T-helper 2 cell treated with Interferon-gamma antibody and Interleukin-4, amounts not matched to agents 5 μg/mL and 100 μg/mL, for 36 hours (primary cell): ENCODE measurements at places on chromosomes 13 and 19.

- no peak for DNase-seq
Observed at GRCh38 chr19:44925114-44925891, 10.9 kb downstream of the APOC1 start.

GRCh38 chr19:51468545-51468920, 9.8 kb upstream of the CEACAM18 start:
- no peak for DNase-seq

GRCh38 chr13:101433895-101434294, 17.6 kb upstream of the NALCN start:
- DNase-seq: no peak

- DNase-seq: no peak
Observed at GRCh38 chr13:112740502-112741131, 50.8 kb downstream of the ATP11A start.

GRCh38 chr13:104487006-104487405, 1420.8 kb upstream of the SLC10A2 start:
- no peak for DNase-seq

DNA sequence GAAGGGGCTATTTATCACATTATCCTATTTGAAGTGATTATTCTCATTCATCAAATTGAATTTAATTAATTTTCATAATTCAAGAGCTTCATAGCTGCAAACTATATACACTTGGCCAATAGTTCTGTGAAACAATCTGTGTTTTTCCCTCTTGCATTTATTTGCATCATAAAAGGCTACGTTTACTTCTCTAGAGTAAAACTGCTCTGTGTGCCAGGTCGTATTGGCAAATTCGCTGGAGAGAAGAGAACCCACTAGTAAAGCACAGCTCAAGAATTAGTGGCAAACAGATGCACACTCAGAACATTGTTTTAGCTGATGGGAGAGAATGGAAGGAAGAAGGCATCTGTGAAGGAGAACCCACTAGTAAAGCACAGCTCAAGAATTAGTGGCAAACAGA, 81.8 kb downstream of the CYSLTR2 start:
- no peak for DNase-seq

DNA sequence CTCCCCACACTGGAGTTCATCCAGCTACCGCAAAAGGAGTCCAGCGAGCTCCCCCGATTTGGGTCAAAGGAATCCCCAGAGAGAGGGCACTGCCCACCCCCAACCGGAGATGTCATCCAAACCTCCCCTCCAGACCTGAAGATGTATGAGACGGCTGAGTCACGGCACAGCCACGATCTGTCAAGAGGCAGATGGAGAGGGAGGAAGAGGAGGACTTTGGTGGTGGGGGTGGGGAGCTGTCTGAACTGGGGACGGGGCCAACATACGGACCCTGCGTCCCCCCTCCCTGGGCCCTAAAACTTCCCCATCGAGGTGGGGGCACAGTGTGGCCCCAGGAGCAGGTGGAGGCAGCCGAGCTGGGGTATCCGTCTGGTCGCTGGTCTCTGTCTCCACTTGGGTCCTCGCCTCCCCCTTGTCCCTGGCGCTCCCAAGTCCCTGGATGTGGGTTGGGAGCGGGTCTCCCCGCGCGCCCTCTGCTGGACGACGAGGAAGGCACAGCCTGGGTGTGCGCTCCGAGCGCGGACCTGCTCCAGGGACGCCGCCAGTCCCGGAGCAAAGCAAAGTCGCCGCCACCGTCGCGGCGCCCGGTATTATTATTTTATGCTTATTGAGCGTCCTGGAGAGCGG, 3.8 kb downstream of the PDE4A start:
- DNase-seq: peak; percentile 73

GRCh38 chr13:98285852-98286594, 109.0 kb upstream of the RNF113B start:
- no peak for DNase-seq

DNA sequence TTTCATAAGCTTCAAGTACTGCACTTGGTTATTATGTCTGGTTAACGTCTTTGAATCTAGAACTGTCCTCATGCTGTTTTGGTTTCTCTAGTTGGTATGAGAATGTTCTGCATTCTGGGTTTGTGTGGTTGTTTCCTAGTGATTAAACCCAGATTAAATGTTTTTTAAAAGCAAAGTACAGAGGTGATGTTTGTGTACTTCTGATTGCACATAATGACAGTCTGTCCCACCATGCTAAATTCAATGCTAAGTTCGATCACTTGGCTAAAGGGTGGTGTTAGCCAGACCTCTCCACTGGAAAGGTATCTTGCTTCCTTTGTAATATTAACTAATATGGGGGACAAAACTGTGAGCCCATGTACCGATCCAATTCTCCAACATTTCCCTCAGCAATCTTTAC, 14.6 kb downstream of the N4BP2L1 start:
- DNase-seq: no peak

DNA sequence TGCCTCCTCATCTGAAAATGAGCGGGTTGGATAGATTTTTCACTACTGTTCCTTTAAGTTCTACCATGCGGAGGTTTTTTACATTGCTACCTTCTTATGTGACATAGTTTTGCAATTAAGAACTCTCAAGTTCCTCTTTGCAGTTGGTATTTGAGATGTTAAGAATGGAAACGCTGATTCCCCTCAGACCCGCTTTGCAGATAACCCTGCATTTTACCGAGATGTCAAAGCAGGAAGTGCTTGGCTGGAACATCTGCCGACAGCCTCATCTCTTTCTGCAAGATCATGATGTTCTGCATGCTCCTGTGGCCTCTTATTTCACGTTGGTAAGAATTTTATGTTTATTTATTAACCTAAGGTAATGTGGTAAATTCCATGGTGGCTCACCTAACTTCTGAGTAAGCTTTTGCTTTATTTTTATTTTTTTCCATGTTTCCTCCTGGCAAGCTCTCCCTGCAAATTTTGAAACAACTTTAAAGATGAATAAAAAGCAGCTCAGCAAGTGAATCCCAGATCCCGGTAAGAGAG, 22.5 kb downstream of the PABPC3 start:
- DNase-seq: no peak

DNA sequence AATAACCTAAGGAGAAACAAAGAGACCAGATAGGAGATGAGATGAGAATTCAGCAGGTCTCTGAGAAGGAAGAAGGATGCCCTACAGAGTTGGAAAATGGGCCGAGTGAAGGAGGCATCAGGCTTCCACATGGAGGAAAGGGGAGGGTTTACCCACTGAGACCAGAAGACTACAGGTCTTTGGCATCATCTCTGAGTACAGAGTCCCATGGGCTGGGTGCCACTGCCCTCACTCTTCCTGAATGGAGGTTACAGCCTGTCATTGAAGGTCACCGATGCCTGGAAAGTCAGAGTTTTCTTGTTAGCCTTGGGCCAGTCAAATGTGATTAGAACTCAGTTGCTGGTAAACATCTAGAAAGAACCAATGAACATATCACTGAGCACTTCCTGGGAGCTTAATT, 9.9 kb downstream of the ZNF302 start:
- DNase-seq: no peak

GRCh38 chr13:113930671-113931637, 42.9 kb downstream of the C13orf46 start:
- DNase-seq: peak; percentile 50

- DNase-seq: no peak
Observed at GRCh38 chr13:32267836-32268439, 47.2 kb downstream of the ZAR1L start.

DNA sequence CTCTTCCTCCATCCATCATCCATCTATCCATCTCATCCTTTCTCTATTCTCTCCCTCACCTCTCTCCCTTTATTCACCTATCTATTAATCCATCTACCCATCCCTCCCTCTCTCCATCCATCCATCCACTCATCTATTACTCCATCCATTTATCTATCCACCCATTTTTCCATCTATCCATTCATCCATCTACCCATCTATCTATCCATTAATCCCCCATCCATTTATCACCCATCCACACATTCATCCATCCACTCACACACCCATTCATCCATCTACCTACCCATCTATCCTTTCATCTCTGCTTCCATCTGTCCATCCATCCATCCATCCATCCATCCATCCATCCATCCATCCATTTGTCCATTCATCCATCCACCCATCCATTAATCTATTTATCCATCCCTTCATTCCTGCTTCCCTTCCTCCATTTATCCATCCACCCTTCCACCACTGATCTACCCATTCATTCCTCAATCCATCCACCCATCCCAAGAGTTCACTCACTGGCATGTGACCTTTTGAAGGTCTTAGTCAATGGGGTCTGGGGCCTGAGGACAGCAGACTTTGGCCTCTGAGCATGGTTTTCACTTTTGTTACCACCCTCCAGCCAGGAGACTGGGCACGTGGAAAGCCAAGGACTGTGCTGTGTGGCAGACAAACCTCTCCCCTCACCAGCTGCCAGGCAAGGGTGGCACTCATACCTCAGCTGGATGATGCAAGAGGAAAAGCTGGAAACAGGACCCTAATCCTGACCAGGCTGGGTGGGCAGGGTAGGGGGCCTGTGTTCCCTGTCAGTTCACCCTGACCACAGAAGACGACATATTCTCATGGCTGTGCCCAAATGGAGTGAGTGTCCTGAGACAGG, 126.7 kb downstream of the URI1 start:
- no peak for DNase-seq

DNA sequence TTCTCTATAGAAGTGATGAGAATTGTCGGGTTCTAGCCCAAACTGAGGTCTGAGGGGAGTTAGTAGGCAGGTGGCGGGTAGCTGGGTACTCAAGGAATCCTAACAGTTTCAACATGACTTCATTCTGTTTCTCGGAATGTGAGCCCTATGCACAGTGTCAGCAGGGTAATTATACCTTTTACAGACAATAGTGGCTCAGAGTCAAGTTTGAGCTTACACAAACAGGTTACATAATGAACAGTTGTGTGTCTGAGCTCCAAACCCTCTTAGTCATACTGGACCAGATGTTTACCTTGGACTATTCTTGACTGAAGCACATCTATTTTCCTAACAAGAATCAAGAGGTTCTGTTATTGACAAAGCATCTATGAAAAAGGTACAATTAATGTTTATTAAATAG, 1066.7 kb upstream of the PCDH20 start:
- no peak for DNase-seq

DNA sequence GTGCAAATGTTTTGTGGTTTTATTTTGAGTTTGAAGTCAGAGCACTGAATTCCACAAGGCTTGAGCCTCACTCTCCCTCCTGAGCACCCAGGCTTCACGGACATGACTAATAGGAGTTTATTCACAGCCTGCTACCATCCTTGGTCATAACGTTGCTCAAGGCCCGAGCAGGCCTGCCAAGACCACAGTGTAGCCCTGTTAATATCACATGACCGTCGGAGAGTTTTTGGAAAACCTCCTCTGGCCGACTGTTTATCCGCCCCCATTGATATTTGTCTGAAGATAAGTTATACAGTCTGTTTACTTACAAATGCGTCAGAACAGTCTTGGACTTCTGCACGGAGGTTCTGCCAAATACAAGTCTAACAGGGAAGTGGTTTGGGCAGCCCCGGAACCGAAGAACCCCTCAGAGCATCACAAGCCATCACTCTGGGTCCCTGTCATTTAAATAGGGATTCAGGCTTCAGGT, 89.9 kb downstream of the COL4A2 start:
- no peak for DNase-seq

- DNase-seq: no peak
Observed at GRCh38 chr13:46522748-46523030, 30.3 kb upstream of the LRCH1 start.

GRCh38 chr13:28120317-28120716, 18.0 kb upstream of the PAN3 start:
- DNase-seq: no peak

DNA sequence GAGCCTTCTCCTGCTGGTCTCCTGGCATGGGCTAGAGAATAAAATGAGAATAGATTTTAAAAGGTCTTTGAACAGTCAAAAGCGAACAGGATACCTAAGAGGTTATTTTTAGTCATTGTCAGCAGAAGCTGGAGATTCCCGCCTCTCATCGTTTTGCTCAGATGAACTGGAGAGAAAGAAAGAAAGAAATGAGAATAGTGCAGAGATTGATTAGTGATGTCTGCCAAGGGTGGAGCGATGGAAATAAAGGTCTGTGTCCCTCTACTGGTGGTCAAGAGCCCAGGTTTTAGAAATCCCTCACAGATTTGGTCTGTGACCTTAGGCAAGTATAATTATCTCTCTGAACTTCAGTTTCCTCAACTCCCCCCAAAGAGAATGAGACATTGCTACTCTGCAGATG, 5.3 kb downstream of the NCAN start:
- DNase-seq: no peak

GRCh38 chr13:89072979-89073378, 1401.8 kb downstream of the SLITRK5 start:
- DNase-seq: no peak

DNA sequence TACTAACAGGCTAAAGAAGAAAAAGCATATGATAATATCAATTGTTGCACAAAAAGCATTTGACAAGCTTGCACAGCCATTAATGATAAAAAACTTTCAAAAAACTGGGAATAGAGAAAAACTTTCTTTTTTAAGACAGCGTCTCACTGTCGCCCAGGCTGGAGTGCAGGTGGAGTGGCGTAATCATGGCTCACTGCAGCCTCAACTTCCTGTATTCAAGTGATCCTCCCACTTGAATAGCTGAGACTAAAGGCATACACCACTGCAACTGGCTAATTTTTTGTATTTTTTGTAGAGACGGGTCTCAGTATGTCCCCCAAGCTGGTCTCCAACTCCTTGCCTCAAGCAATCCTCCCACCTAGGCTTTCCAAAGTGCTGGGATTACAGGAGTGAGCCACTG, 382.8 kb downstream of the TSHZ3 start:
- DNase-seq: no peak

GRCh38 chr19:35753634-35754369, 3.0 kb downstream of the HSPB6 start:
- no peak for DNase-seq

DNA sequence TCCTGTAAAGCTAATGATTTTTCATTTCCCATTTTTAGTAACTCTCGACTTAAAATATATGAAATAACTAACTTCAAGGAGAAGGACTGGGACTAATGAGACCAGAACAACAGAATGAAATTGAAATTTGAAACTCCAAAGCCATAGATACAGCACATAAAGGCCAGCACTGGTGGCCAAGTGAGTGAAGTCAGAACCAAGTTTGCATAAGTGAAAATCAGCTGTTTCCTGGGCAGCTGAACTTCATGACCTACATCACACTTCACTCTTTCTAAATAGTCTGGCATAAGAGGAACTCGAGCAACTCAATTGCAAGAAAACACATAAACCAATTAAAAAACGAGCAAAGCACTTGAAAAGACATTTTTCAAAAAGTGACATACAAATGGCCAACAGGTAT, 84.5 kb downstream of the DCLK1 start:
- DNase-seq: no peak

- DNase-seq: no peak
Observed at GRCh38 chr13:108707584-108707983, 78.2 kb downstream of the MYO16 start.

DNA sequence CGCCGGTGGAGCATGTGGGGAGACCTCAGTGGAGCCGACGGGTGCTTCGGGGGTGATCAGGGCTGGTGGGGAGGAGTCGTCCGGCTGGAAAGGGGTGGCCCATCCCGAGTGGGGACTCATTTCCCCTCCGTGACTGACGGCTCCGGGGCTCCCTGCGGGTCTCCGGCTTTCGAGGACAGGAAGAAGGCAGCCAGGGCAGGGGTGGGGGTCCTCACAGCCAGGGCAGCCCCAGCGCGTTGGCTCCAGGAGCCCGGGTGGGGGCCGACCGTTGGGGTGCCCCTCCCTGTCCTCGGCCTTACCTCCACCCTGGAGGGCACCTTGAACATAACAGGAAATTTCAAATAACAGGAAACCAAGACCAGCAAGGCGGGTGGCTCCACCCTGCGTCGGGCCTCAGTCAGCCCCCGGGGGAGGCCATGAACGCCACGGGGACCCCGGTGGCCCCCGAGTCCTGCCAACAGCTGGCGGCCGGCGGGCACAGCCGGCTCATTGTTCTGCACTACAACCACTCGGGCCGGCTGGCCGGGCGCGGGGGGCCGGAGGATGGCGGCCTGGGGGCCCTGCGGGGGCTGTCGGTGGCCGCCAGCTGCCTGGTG, at the start of gene S1PR4:
Gene S1PR4 (plus strand): TSS at position 393 of the 596 bp plus-strand sequence. CDS start 24 bp downstream, at position 417.
- peak; percentile 50 for DNase-seq
